ENCODE measurements at places on chromosomes 5 and 9. TPM values are rescaled to one million over a fixed set of nuclear protein-coding genes. Genes with fewer than 3 reads are reported as not detected.

Gene C9
- not detected for total RNA-seq

Gene SET
- 800 TPM for total RNA-seq

Gene QRFP
- total RNA-seq = not detected

Gene SPINK6
- total RNA-seq = not detected

Gene ERGIC1
- total RNA-seq = 51.4 TPM

Gene PTPRD
- 0.53 TPM for total RNA-seq

Gene LCN15
- not detected for total RNA-seq

GRCh38 chr9:125760537-125760936 is 13.4 kb downstream of the PBX3 start:
- peaks cover 25% of the 10 kb centered on the region for H3K4me1 ChIP-seq
- H3K27ac ChIP-seq = no peak overlapping the region
- H3K4me3 ChIP-seq = no peak overlapping the region
- H3K27me3 ChIP-seq = no peaks in the 10 kb centered on the region
- DNase-seq = no peak

- no peaks in the 10 kb centered on the region for H3K4me1 ChIP-seq
- H3K27me3 ChIP-seq = peaks cover 5% of the 10 kb centered on the region
- H3K36me3 ChIP-seq = no peaks in the 10 kb centered on the region
- no peak for DNase-seq
Observed at GRCh38 chr9:77710965-77711648, 63.0 kb upstream of the GNA14 start.

- no peak overlapping the region for H3K27ac ChIP-seq
- no peaks in the 10 kb centered on the region for H3K4me1 ChIP-seq
- no peak overlapping the region for H3K4me3 ChIP-seq
Observed at GRCh38 chr9:26606756-26607155, 285.8 kb downstream of the CAAP1 start.

DNA sequence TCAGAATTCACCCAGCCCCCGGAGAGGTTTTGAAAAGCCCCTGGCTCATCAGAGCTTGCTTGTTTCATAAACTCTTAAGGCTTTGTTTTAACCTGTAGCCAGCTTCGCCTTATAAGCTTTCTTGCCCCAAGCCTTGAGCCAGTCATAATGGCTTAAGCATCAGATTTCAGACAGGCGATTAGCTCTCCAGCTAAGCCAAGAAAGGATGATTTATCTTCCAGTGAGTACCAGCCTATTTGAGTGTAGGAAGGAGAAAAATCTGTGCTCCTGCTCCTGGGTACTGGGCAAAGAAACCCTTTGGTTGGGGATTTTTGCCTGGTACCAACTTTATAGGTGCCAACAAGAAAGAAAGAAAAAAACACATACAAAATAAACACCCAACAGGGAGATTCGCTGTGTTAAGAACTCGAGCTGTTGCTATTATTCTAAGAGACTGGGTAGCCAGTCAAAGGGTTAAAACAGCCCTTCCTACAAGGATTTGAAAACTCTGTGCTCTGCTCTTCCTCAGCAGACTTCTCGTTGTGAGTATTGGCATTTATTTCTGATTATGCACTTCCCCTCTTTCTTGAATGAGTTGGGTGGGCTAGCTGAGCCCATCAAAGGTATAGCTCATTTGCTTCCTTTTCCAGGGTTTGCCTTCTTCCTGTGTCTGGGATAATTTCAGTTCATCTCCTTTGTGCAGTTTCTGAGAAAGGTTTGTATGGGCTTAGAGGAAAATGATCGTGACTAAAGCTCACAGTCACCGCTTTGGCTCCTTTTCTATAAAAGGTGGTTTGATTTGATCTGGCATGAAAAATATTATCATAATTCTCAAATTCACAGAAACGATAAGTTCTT is 157.2 kb upstream of the DMRT1 start:
- H3K27me3 ChIP-seq = peaks cover 4% of the 10 kb centered on the region
- DNase-seq = no peak
- H3K36me3 ChIP-seq = no peaks in the 10 kb centered on the region
- no peak overlapping the region for H3K4me3 ChIP-seq
- H3K4me1 ChIP-seq = no peaks in the 10 kb centered on the region
- H3K27ac ChIP-seq = no peak overlapping the region

DNA sequence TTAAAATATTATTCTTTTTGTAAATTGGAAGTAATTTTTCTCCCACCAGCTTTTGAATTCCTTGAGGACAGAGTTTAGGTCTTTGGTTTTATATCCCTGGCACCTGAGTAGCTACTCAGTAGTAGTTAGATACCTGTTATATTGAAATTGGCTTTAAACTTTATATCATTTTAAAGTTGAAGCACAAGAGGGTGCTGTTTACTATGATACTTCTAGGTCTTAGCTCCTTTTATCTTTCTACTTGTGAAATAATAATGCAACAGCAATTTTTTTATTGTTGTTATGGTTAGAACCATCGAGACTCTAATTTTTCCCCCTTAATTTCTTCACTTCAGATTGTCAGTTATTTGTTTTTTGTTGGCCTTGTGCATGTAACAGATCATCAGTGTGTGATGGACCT is 46.3 kb downstream of the AP3S1 start:
- no peaks in the 10 kb centered on the region for H3K36me3 ChIP-seq
- no peaks in the 10 kb centered on the region for H3K27me3 ChIP-seq
- no peak overlapping the region for H3K27ac ChIP-seq
- no peak overlapping the region for H3K4me3 ChIP-seq
- no peak for DNase-seq

DNA sequence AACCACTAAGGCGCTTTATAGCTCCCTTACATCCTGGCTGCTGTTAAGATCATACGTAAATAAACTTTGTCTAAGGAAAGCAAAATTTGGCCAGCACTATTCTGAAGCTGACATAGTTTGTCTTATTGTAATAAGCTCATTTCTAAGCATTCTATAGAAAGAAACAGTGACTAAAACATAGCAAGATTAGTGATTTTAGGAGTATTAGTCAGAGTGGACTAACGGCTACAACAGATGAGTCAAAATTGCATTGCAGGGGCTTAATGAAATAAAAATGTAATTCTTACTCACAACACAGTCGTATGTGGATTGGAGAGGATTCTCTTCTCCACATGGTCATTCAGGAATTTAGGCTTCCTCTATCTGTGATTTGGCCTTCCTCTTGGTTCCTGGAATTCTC is 347.6 kb downstream of the GADD45G start:
- no peak for DNase-seq
- peak overlapping the region; percentile 82 for H3K27ac ChIP-seq
- H3K4me3 ChIP-seq = peak overlapping the region; percentile 70

DNA sequence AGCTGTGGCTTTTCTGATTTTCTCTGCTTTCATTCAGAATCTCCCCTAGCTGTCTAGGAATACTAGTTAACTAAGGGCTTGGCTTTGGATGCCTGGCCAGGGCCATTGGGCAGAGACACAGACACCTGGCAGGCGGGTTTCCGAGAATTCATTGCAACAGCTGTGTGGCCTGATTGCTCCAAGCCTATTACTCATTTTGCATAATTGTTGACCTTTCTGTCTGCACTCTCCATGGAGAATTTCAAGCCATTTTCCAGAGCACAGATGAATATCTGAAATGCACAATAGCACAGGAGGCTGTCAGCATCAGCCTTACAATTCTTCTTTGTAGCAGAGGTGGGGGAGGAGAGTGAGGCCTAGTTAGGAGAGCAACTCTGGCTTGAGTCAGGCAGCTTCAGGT is 310.5 kb downstream of the DMAC1 start:
- H3K4me1 ChIP-seq = no peaks in the 10 kb centered on the region
- no peaks in the 10 kb centered on the region for H3K36me3 ChIP-seq
- H3K27ac ChIP-seq = no peak overlapping the region

GRCh38 chr9:16869131-16869881 is 1.2 kb downstream of the BNC2 start:
- H3K27ac ChIP-seq = peak overlapping the region; percentile 22
- no peak for DNase-seq
- peak overlapping the region; percentile 90 for H3K4me3 ChIP-seq
- peaks cover 11% of the 10 kb centered on the region for H3K4me1 ChIP-seq

GRCh38 chr5:172007175-172008110 is 1.0 kb upstream of the FBXW11 start:
- no peaks in the 10 kb centered on the region for H3K27me3 ChIP-seq
- peaks cover 41% of the 10 kb centered on the region for H3K4me1 ChIP-seq
- DNase-seq = no peak
- peak overlapping the region; percentile 96 for H3K27ac ChIP-seq
- H3K4me3 ChIP-seq = peak overlapping the region; percentile 96

GRCh38 chr5:173283318-173284288 is 44.6 kb downstream of the STC2 start:
- no peak overlapping the region for H3K27ac ChIP-seq
- no peak overlapping the region for H3K4me3 ChIP-seq
- peaks cover 9% of the 10 kb centered on the region for H3K36me3 ChIP-seq
- DNase-seq = peak; percentile 71
- H3K27me3 ChIP-seq = peaks cover 51% of the 10 kb centered on the region

DNA sequence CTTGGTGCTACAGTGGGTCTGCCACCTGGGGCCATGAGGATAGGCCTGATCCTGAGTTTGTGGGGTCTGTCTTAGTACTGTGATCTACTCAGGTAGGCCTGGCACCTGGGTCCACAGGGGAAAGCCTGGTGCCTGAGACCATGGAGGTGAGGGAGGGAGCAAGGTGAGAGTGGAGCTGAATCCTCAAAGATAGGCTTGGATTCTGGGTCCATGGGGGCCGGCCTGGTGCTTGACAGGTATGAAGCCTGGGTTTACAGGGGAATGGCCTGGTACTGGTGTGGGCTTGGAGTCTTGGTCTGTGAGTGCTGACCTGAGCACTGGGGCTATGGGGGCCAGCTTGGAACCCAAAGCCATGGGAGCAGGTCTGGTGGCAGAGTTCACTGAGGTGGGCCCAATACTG is 439.2 kb upstream of the SMARCA2 start:
- H3K27ac ChIP-seq = no peak overlapping the region
- no peaks in the 10 kb centered on the region for H3K4me1 ChIP-seq
- no peak for DNase-seq
- no peak overlapping the region for H3K4me3 ChIP-seq
- no peaks in the 10 kb centered on the region for H3K36me3 ChIP-seq

GRCh38 chr5:40689438-40689837 is 9.7 kb downstream of the PTGER4 start:
- peaks cover 68% of the 10 kb centered on the region for H3K36me3 ChIP-seq
- peak; percentile 70 for DNase-seq
- H3K27ac ChIP-seq = peak overlapping the region; percentile 94
- H3K4me3 ChIP-seq = peak overlapping the region; percentile 100
- no peaks in the 10 kb centered on the region for H3K27me3 ChIP-seq

DNA sequence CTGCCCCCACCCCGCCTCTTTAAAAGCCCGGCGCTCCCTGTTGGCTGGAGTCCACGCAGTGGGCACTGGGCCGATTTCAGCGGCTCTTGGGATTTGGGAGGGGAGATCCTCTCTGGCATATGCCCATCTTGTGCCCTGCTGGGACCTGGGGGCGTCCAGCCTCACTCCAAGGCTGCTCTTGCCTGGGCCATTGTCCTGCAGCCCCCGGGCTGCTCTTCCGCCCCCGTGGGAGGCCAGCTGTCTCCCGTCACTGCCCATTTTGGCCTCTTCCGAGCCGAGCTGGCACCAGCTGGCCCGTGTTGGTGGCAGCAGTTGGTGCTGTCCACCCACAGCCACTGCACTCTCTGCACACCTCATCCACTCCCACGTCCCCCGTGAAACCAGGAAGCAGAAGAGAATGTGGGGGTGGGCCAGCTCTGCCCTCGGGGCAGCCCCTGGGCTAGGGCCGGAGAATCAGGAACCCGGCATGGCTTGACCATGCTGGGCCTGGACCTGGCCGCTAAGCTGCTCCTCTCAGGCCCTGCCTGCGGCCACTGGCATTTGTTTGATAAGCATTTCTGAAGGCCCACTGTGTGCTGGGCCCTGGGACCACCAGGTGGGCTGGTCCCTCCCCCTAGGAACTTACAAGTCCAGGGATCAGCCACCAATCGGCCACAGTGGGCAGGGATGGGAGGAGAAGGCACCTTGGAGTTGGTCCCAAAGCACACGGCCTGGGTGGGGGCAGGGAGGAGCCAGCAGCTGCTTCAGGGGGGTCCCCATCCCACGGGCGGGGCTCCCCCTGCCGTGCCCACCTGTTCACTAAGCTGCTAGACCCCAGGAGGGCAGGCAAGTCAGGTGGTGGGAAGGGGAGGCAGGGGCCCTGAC is 2.2 kb downstream of the C8G start:
- no peaks in the 10 kb centered on the region for H3K36me3 ChIP-seq
- peaks cover 6% of the 10 kb centered on the region for H3K4me1 ChIP-seq
- H3K27ac ChIP-seq = no peak overlapping the region
- DNase-seq = no peak
- H3K4me3 ChIP-seq = no peak overlapping the region
- no peaks in the 10 kb centered on the region for H3K27me3 ChIP-seq

DNA sequence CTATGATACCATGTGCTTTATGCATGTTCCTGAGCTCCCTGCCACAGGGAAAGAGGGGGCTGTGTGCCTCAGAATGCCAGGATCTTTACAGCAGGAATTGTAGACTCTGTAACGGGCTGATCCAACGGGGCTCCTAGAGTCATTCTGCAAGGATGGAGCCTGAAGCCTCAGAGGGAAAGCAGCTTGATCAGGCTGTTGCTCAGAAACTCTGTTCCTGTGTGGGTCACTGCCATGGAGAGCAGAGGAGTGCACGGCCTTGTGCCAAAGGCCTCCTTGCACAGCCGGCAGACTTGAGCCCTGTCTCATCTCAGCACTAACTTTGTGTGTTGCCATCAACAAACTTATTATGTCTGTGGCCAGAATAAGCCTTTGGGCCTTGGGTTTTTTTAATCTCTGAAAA is 51.8 kb downstream of the AMBP start:
- H3K27me3 ChIP-seq = no peaks in the 10 kb centered on the region
- peaks cover 28% of the 10 kb centered on the region for H3K36me3 ChIP-seq
- no peak for DNase-seq
- H3K4me3 ChIP-seq = no peak overlapping the region
- H3K4me1 ChIP-seq = no peaks in the 10 kb centered on the region

GRCh38 chr5:175596761-175597189 is 61.1 kb upstream of the HRH2 start:
- peaks cover 33% of the 10 kb centered on the region for H3K27me3 ChIP-seq
- no peaks in the 10 kb centered on the region for H3K4me1 ChIP-seq
- no peaks in the 10 kb centered on the region for H3K36me3 ChIP-seq
- no peak overlapping the region for H3K4me3 ChIP-seq
- H3K27ac ChIP-seq = no peak overlapping the region
- no peak for DNase-seq

GRCh38 chr9:26148128-26148527 is 469.9 kb upstream of the TUSC1 start:
- no peak for DNase-seq
- H3K4me3 ChIP-seq = no peak overlapping the region
- H3K4me1 ChIP-seq = no peaks in the 10 kb centered on the region
- no peaks in the 10 kb centered on the region for H3K36me3 ChIP-seq
- H3K27ac ChIP-seq = no peak overlapping the region

GRCh38 chr5:110899566-110900412 is 161.0 kb downstream of the SLC25A46 start:
- H3K27ac ChIP-seq = no peak overlapping the region
- DNase-seq = no peak

GRCh38 chr5:68484307-68485068 is 268.9 kb downstream of the PIK3R1 start:
- no peak for DNase-seq
- H3K36me3 ChIP-seq = peaks cover 6% of the 10 kb centered on the region
- no peak overlapping the region for H3K27ac ChIP-seq
- H3K4me1 ChIP-seq = no peaks in the 10 kb centered on the region

GRCh38 chr5:172646716-172647285 is 5.7 kb downstream of the NEURL1B start:
- no peaks in the 10 kb centered on the region for H3K36me3 ChIP-seq
- H3K4me1 ChIP-seq = peaks cover 3% of the 10 kb centered on the region
- H3K27me3 ChIP-seq = peaks cover 15% of the 10 kb centered on the region
- peak; percentile 28 for DNase-seq
- H3K4me3 ChIP-seq = no peak overlapping the region
- no peak overlapping the region for H3K27ac ChIP-seq
